ENCODE measurements at places on chromosomes 16 and 17.

GRCh38 chr17:79498854-79499253 lies 112.0 kb downstream of the RBFOX3 start:
- DNase-seq: no peak

DNA sequence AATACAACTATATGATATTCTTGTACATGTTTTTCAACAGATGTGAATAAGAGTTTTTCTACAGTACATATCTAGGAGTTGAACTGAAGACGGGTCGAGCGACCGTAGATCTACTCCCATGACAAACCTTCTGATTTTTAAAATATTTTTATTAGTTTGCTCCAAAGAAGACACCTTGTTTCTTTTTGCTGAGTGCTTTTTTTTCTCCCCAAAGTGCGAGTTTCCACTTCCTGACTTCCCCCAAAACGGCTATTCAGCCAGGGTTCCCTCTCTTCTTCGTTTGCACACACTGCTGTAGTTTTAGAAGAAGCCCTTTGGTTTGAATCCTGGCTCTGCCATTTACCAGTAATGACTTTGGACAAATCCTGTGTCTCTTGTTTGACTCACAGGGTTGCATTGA lies 241.7 kb upstream of the MAF start:
- no peak for DNase-seq

DNA sequence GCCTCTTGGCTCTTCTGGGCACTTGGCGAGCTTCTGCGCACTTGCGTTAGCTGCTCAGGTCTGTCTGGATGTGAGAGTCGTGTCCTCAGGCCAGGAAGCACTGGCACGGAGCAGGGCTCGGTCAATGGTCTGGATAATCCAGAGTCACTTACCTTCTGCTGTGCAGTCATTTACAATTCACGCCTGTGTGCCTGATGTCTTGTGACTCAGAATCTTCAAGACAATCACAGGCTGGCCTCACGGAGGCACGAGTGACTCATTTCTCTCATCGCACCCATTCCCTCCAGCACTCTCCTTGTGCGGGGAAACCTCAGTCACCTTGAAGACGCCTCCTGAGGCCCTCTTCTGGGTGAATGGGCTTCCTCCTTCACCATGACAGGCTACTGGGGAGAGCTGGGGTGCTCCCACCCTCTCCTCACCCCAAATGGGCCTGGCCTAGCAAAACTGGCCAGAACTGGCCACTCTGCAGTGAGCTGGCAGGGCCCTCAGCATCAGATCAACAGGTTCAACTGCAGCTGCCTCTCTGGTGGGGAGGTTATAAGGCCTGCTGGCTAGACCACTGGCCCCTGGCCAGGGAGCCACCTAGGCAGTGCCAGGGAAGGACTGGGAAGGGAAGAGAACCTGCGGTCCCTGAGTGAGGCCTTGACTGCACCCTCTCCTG lies 1.9 kb upstream of the CAPN15 start:
- peak; percentile 66 for DNase-seq

DNA sequence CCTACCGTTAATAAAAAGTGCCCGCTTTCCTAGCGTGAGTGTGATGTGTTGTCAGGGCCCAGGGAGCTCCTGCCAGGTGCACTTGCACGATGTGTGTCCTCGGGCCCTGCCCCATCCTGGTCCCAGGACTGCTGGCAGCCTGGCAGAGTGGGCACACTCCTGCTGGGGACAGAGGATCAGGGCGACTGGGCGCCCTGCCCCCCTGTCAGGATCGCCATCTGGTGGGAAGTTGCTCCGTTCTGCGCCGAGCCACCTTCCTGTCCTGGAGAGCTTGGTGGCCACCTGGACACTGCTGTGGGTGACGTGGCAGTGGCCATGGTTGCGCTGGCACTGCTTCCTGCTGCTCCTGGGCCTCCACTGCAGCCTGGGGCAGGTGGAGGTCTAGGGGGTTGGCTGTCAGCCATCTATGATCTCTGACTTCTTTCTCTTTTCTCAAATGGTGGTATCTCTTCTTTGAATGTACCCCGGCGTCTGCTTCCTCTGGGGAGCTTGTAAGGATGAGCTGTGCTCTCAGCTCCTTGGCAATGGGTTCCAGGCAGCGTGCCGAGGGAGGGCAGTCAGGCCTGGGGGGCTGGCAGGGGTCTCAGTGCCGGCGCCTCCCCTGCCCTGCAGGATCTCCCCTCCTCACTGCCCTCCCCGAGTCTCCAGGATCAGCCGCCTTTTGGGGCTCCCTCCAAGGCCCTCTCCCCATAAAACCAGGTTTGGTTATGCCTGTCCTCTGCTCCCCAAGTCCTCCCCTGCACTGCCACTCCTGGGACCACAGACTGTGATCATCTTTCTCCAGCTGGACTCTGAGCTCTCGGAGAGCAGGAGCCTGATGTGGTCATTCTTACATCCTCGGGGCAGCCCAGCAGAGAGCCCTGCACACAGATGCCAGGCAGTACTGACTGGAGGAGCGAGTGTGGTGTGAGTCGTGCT lies 76.9 kb downstream of the AMFR start:
- DNase-seq: no peak

GRCh38 chr17:81093619-81094508 lies 58.9 kb downstream of the BAIAP2 start:
- DNase-seq: no peak

- DNase-seq: peak; percentile 93
These were observed at the start of the genes PMM2 and TMEM186 for GRCh38 chr16:8797364-8798173. Gene PMM2 (plus strand): TSS chr16:8797839. CDS start chr16:8797883, 44 bp downstream. Gene TMEM186 (minus strand): TSS chr16:8797639. CDS start chr16:8797614, 25 bp downstream.

- no peak for DNase-seq
These were observed 31.1 kb downstream of the SGSM2 start for GRCh38 chr17:2368359-2368758.

- DNase-seq: no peak
These were observed 69.7 kb upstream of the CHMP6 start for GRCh38 chr17:80921741-80922579.

DNA sequence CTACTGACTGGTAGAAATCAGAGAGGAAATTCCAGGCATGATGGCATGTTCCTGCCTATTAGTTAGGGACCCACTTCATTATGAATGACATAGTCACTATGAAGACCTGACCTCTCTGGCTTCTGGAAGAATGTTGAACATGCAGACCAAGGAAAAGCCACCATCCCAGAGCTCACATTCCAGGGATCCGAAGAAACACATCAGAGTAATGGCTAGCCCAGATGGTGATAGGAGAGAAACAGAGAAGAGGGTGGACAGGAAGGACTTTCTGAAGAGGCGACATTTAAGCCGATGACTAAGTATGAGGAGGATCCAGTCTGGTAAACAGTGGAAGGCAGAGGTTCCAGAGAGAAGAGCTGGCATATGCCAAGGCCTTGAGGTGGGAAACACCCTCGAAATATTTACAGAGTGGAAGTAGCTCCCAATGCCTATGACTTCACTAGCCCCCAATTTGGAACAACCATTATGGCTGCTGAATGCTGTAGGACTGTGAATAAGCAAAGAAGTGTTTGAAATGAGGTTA lies 216.2 kb downstream of the RBFOX1 start:
- no peak for DNase-seq

DNA sequence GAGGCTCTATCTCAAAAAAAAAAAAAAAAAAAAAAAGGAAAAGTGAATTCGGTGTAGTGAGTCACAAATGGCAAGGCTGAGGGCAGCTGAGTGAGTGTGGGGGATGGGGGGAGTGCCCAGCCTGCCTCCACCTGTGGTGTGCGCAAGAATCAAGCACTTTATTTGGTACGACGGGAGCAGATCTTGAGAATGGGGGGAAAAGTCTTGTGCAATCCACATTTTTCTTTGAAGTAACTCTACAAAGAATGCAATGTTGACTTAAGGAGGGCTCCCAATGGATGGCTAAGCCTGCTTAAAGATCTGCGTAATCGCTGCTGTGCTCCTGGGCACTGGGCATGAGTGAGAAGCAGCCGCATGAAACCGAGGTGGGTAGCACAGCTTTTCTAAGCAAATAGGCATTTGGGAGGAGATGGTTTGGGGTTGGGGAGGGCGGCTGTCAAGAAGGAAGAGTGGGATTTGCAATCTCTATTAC lies 28.2 kb downstream of the ATP2C2 start:
- DNase-seq: no peak

DNA sequence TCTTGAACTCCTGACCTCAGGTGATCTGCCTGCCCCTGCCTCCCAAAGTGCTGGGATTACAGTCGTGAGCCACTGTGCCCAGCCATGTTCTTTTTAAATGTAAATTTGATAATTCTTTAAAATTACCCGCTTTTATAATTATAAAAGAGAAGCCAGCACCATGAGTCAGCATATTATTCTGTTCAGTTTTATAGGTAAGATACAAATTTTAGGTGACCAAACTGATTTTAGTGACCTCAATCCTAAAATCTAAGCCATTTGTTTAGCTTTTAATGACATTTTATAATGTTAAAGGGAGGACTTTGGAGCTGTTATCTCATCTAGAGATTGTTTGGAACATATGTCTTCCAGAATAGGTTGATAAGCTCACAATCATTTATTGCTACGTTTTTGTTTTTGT lies 20.8 kb upstream of the PPM1E start:
- DNase-seq: no peak

GRCh38 chr16:11170201-11170600 lies 85.8 kb downstream of the SOCS1 start:
- no peak for DNase-seq

DNA sequence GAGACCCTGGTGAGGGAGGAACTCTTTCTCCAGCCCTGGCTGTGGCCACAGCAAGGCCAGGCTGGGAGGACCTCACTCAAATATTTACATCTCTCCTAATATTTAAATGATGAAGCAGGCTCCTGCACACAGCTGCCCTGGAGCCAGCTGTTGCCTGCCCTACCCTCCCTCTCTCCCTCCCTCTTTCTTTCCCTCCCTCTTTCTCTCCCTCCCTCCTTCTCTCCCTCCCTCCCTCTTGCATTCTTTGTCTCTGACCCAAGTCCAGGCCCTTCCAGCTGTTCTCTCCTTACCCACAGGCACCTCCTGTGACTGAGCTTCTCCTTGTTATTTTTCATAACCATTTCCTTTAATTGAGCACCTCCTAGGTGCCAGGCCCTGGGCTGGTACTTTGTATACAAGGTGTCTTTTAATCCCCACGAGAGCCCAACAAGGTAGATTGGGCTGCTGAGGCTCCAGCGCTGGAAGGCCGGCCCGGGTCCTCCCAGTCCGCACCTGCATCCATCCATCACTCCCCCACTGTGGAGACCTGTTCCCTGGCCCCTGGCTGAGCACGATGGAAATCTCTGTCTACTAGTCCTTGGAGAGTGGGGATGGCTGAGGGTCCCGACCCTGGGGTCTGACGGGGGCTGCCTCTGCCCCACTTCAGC lies 242.3 kb downstream of the SEC14L1 start:
- DNase-seq: no peak

All from stimulated activated CD8-positive, alpha-beta memory T cell treated with anti-CD3 and anti-CD28 coated beads, Interleukin-7, amount 100 ng/mL, for 4 hours (primary cell).